Right ventricle myocardium superior (tissue), 1 donor: ENCODE measurements at places on chromosomes 6 and 20. TPM values are rescaled to one million over a fixed set of nuclear protein-coding genes. Genes with fewer than 3 reads are reported as not detected.

TGM3 gene
- total RNA-seq: not detected

FAM184A gene
- total RNA-seq: 1.6 TPM

MATN4 gene
- not detected for total RNA-seq

DYNLT2 gene
- 0.75 TPM for total RNA-seq

HM13 gene
- total RNA-seq: 40.9 TPM

RSPH3 gene
- 9.5 TPM for total RNA-seq

TRIM31 gene
- not detected for total RNA-seq

TMC2 gene
- not detected for total RNA-seq

OR2H2 gene
- not detected for total RNA-seq

ELOVL2 gene
- total RNA-seq: 1.1 TPM

CLIC5 gene
- total RNA-seq: 279 TPM

PPIL6 gene
- total RNA-seq: 5.5 TPM

FILIP1 gene
- 160 TPM for total RNA-seq

EFCAB8 gene
- not detected for total RNA-seq

ZBTB12 gene
- 3.1 TPM for total RNA-seq

CEP250 gene
- total RNA-seq: 12.3 TPM

BPI gene
- 0.11 TPM for total RNA-seq

C6orf58 gene
- total RNA-seq: not detected

SPATS1 gene
- not detected for total RNA-seq

CCR6 gene
- total RNA-seq: not detected

LAMA4 gene
- 71.1 TPM for total RNA-seq

OOEP gene
- total RNA-seq: not detected

BTNL2 gene
- not detected for total RNA-seq

EYA4 gene
- 20.4 TPM for total RNA-seq

PKIB gene
- 0.22 TPM for total RNA-seq

VPS52 gene
- 30.4 TPM for total RNA-seq

TMEM14C gene
- 124 TPM for total RNA-seq

FAM83B gene
- 1.6 TPM for total RNA-seq

ANKRD66 gene
- total RNA-seq: not detected

PRDM13 gene
- not detected for total RNA-seq

DNAH8 gene
- 0.03 TPM for total RNA-seq

C20orf204 gene
- total RNA-seq: 0.38 TPM

PTGIS gene
- 26.9 TPM for total RNA-seq

CYP21A2 gene
- not detected for total RNA-seq

ENPP3 gene
- total RNA-seq: 0.11 TPM

AK9 gene
- total RNA-seq: 11.1 TPM

MAPK13 gene
- 0.32 TPM for total RNA-seq

EDN1 gene
- 2.2 TPM for total RNA-seq
